ENCODE measurements at places on chromosomes 2 and 18. TPM values are rescaled to one million over a fixed set of nuclear protein-coding genes. Genes with fewer than 3 reads are reported as not detected.

DNA sequence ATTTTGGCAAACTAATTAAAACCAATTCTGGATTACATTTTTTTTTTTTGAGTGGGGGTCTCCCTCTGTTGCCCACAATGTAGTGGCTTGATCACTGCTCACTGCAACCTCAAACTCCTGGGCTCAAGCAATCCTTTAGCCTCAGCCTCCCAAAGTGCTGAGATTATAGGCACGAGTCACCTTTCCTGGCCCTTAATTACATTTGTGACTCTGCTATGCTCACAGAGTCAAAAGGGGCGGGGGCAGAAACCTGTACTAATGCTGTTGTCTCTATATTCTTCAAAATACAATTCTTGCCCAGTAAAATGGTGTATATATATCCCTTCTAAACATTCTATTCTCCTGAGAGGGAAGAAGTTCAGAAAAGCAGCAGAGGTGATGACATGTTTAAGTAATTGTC is 23.2 kb downstream of the PRKD3 start:
- no peak for DNase-seq

DNA sequence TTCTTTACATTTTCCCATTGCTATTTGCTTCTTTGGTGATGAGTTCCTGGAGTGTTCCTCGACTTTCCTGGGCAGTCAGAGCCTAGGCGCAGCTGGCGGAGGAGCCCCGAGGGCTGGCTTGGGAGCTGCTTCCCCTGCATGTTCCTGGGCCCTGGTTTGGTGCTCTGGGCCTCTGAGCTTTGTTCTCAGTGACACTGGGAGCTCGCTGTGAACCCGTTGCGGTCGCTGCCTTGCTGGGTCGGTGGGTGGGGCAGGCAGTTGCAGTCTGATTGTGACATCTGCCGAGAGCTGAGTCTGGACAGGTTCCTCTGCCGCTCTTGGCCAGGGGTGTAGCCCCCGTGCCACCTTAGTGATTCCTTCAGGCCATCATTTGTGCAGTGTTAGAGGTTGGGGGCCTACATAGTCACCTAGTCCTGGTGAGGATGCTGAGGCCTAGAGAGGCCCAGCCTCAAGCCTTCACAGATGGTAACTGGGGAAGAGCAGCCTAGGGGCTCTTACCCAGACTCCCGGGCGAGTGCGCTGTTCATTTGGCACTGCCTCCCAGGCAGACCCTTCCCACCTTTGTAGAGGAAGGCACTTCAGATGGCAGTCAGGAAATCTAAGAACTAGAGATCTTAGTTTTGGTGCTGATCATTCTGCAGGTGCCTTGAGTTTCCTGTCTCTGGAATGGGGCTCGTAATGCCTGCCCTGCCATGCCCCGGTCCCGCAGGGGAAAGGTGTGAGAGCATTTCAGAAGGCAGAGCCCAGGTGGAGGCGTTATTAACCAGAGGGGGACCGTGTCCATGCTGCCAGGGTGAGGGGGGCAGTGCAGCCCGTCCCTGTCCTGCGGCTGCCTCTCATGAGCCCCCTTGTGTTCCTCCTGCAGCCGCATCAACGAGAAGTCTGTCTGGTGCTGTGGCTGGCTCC is 8.4 kb downstream of the ASB1 start:
- no peak for DNase-seq

DNA sequence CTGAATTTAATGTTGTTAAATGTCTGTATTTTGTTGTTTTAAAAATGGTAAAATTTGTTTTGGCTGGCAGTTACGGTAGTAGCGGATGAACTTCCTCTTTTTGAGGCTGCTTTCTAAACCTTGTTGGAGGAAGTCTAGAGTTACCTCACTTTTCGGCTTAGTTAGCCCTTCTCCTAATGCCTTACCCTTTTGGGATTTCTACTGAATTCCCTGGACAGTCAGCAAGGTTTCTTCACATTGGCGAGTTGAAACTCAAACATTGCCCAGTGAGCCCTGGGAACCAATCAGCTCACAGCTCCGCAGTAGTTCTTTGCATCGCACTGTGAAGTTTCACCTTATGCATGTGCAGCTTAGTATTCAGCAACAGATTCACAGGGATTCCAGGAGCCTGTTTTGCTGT is 55.2 kb downstream of the TMEM247 start:
- DNase-seq = no peak

- DNase-seq = no peak
Measured at GRCh38 chr2:163207693-163208370, 369.3 kb upstream of the KCNH7 start.

DNA sequence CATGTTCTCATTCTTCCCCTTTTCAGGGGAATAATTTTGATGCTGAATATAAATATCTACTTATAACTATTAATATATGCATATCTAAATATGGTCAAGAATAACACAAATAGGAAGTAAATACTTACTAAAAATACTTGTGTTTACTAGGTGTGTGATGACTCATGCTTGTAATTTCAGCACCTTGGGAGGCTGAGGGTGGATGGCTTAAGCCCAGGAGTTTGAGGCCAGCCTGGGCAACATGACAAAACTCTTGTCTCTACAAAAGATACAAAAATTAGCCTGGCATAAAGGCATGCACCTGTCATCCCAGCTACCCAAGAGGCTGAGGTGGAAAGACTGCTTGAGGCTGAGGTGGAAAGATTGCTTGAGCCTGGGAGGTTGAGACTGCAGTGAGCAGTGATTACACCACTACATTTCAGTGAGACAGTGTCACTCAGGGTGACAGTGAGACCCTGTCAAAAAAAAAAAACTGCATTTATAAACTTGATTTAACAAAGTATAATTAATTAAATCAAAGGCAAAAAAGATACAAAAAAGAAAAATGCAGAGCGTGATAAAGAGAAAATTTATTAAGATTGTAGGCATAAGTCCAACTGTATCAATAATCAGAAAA is 703.1 kb upstream of the VRK2 start:
- DNase-seq = no peak

GRCh38 chr2:4844881-4845280 is 847.3 kb upstream of the SOX11 start:
- no peak for DNase-seq

GRCh38 chr18:35189510-35189909 is 51.3 kb upstream of the ZNF397 start:
- DNase-seq = no peak

DNA sequence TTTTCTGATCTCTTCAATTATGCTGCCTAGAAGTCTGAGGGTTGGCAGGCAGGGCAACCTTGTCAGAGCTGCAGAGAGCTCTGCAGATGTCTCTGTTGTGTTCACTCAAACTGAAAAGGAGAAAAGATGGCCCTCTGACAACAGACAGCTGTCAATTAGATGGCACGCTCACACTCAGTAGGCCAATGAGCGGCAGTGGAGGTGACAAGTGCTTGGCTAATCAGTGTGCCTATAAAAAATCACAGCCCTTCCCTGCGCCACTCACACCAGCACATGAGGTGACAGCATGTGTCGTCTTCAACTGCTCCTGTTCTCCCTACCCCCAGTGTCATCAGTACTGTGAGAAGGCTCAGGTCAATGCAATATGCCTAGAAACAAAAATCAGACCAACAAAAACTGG is 203.9 kb downstream of the TCF4 start:
- no peak for DNase-seq

GRCh38 chr18:10271481-10271880 is 183.0 kb upstream of the APCDD1 start:
- no peak for DNase-seq

DNA sequence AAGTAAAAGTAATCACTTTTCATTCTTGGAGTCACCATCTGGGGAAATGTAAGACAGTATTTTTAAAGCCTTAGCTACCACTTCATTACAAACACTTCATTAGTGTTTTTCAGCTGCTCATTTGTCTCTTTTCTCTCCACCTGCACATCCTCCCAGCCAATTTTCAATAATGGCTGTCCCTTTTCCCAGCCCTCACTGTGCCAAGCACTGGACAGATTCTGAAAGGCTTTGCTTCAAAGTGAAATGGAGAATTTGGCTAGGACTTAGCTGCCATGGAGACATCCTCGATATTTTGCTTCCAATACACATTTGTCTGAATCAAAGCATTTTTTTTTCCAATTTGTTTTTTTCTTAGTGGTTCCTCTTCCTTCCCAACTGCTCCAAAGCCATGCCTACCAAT is 272.4 kb upstream of the NRXN1 start:
- no peak for DNase-seq

DNA sequence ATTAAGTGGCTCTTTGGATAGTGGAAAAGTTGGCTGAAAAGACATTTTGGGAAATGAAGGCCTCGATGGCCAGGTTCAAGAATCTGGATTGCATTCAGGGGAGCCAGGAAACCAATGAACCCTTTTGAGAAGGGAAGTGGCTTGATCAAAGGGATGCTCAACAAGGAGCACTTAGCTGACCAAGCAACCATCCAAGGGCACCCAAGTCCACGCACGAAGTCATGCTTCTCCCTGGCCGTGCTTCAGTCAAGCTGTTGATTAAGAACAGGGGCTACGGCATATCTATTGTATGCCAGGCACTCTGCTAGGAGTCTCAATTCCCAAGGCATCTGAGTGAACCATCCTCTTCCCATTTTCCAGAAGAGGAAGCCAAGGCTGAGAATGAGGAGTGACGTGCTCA is 185.8 kb upstream of the GLI2 start:
- no peak for DNase-seq

- no peak for DNase-seq
Measured at GRCh38 chr2:86274918-86275275, 62.5 kb downstream of the REEP1 start.

DNA sequence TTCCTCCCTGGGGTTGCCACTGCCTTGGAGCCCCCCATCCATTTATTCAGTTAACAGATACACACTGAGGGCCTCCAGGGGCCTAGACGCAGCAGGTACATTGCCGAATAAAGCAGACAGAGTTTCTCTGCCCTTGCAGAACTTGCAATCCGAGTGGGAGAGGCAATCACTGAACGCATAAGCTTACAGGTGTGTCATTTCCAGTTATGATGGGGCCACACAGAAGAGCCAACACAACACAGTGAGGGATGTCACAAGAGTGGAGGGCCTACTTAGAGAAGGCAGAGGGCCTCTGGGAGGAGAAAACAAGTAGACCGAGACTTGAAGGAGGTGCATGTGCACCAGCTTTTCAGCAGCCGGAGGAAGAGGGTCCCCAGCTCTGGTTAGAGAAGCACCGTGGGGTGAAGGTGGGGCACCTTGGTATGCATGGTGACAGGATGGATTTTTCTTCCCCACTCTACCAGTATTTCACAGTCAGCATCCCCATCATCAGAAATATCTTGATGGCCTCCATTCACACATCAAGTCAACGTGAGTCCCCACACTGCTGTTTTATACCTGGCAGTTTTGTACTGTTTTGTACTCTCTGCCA is 150.9 kb downstream of the SMAD7 start:
- DNase-seq = no peak

GRCh38 chr2:146817613-146818012 is 1027.2 kb upstream of the ACVR2A start:
- DNase-seq = no peak

DNA sequence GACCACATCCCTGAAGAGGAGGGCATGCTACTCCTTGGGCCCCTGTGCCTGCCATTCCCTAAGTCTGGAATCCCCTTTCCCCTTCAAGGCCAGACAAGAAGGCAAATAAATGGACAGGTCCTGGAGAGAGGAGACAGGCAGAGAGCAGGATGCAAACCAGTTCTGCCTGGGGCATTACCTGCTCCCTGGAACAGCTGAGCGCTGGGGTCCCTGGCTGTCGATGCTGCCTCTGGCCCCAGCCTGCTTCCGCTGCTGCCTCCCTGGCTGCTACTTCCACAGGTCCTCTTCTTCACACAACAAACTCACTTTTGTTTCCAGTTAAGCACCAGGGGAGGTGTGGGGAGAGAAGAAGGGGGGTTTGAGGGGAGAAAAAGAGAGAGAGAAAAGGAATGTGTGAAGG is 53.1 kb downstream of the SLC4A5 start:
- no peak for DNase-seq

DNA sequence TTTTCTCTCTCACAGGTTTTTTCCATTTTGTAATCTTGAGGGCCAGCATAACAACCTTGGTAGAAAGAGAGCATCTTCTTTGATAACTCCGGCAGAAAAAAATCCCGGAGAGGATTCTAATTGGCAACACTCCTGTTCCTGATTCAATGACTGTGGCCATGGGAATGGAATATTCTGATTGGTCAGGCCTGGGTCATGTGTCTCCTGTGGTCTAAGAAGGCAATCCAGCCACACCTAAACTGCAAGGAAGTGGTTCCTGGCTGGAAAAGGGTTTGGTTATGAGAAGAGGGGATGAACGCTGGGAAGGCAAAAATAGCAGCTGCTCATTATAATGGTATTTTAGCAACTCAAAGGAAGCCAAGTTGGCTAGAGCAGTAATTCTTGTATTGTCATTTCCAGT is 24.8 kb upstream of the ZNF638 start:
- no peak for DNase-seq

GRCh38 chr2:220915092-220915623 is 656.9 kb downstream of the EPHA4 start:
- DNase-seq = no peak

GRCh38 chr2:169302364-169302763 is 60.0 kb downstream of the LRP2 start:
- DNase-seq = no peak

DNA sequence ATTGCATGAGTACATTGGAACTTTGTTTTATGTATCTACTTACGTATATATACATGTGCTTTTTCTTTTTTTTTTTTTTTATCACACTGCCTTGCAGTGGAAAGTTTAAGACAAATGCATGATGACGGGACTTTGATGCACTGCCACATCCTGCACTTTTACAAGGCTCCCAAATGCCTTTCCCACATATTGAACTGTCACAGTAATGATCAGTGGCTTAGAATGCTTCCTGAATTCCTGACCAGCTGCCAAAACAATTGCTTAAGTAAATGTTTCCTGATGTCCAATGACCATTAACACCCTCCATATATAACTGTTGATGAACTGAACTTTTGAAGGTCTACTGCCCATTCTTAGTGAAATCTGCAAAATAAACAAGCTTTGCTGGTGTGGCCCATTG is 60.2 kb downstream of the LYPD6B start:
- no peak for DNase-seq

- DNase-seq = no peak
Measured at GRCh38 chr2:62201307-62201706, 5.4 kb downstream of the B3GNT2 start.

DNA sequence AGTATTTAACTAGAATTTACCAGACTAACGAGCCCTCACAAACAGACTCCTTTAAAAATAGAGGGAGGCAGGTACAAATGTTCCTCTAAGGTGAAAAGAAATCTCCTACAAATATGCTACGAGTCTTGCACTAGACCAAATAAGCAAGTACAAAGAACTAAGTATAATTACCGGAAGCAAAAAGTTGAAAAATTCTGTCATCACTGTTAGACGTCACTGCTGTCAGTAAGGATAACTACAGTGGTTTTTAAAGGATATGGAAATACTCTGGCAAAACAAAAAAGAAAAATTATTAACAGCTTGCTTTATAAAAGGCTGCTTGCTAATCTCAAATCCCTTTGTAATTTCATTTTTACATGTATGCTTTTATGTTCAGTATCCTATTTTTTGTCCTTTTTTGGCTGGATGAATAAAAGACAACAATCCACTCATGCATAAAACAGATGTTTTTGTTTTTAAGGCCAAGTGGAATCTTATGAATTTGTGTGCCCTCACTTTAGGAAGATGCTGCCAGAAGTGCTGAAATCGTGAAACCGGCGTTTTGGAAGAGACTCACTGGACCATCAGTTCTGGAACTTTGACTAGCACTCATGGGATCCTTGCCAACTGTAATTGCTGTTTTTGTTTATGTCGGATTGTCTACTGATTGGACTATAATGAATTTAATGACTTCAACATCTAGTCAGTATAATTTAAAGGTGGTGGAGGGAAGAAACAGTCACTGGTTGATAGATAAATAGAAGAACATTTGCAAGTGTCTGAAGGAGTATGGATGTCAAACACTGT is 6.7 kb downstream of the ZNF521 start:
- DNase-seq = no peak

Gene IL37
- not detected for total RNA-seq

Gene TGIF1
- 178 TPM for total RNA-seq

Gene NT5C1B
- total RNA-seq = not detected

Gene SLC5A7
- not detected for total RNA-seq

Gene PAX3
- total RNA-seq = 4.2 TPM

Gene GKN1
- total RNA-seq = 1.6 TPM

All from NCI-H460 (cell line).